ENCODE measurements at places on chromosomes 7 and 10.

GRCh38 chr7:39360038-39360437, 206.2 kb upstream of the YAE1 start:
- DNase-seq: no peak

- no peak for DNase-seq
Measured at GRCh38 chr10:75286901-75287300, 51.1 kb upstream of the COMTD1 start.

- DNase-seq: no peak
Measured at GRCh38 chr7:4068286-4068685, 613.8 kb upstream of the FOXK1 start.

GRCh38 chr10:22649390-22649841, 65.0 kb downstream of the PIP4K2A start:
- no peak for DNase-seq

DNA sequence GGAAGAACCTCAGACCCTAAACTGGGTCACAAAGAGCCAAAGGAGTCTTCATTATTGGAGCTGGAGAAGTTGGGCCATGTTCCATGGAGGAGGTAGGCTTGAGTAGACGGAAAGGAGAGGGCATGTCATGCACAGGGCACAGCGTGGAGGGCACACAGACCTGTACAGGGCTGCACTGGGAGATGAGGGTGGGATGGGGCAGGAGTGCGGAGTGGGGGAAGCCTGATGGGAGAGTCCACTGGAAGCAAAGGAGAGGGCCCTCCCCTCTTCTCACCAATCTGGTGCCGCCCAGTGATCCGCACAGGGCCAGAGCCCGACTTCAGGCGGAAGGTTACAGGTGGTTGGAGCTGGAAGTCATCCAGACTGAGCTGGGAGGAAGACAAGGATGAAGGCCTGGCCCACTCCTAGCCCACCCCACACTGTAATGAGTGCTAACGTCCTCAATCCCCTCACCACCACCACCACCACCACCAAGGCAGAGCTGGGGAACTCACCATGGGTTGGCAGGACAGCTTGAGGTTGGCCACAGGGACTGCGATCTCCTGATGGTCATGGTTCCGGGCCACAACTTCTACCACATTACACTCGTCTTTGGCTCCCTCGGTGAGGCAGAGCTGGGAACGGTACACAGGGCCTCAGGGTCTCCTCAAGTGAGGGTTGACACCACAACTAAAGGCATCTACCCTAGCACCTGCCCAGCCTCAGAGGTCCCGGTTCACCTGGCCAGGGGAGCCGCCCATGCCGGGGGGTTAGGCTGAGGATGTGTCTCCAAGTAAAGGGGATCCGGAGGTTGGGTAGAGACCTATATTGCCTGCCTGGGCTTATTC, 1.0 kb downstream of the NPM3 start:
- no peak for DNase-seq

- no peak for DNase-seq
Measured at GRCh38 chr10:85100495-85100894, 772.1 kb downstream of the CCSER2 start.

DNA sequence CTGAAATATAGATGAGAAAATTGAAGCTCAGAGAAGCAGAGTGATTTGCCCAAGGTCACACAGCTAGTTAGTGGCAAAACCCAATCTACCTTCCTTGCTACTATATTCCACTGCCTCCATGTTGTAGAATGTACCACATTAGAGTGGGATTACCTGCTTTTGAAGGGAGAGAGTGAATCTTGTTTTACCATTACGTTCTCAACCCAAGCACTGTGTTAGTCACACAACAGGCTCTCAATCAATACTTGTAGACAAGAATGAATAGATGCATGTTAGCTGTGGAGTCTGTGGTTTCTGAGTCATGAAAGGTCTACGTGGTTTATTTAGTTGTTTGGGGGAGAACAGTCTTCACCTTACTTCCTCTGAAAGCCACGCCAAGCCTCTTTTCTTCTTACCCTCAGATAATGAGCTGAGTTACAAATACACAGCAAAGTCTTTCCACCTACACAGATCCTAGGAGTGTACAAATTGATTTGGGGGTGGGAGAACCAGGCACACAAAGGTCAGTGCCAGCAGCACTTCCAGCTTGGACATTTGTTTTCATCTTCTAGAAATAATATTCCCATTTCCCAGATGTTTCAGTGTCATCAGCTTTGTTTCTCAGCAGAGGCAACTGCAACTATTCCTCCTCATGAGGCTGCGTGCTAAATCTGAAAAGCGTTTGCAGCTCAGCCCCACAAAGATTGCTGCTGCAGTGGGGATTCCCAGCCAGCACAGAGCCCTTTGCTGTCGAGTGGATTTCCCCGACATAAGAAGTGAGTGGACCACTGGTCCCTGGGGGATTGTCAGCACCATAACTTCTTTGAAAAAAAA, 71.5 kb upstream of the ADO start:
- peak; percentile 34 for DNase-seq

DNA sequence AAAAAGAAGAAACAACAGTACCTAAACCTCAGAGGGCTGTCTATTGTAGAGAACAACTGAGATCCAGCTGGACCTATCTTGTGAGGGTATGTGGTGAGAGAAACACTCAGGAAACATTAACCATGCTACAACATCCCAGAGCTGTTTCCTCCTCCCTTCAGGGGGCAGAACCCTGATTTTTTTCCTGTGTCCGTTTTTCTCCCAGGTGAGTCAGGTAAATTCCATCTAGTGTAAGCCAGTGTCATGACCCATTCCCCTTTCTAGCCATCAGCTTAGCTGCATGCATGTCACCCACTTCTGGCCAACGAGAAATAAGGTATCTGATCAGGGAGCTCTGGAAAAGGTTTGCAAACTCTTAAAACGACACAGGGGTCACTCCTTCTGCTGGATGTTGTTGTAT, 103.8 kb downstream of the DNMBP start:
- no peak for DNase-seq

DNA sequence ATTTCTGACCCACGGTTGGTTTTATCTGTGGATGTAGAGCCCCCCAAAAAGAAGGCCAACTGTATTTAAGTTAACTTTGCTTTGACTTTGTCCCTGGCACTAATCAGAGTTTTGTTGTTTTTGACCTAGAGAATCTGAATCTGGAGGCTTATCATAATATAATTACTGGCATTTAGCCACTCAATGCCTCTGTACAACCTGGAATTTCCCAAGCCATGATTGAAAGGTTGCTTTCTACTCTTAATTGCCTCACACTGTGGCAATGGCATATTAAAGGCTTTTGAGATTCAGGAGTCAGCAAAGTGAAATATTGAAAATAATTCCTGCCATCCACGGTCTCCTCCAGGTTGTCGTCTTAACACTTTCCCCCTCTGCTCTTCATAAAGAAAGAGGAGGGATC, 205.2 kb upstream of the GHITM start:
- no peak for DNase-seq

DNA sequence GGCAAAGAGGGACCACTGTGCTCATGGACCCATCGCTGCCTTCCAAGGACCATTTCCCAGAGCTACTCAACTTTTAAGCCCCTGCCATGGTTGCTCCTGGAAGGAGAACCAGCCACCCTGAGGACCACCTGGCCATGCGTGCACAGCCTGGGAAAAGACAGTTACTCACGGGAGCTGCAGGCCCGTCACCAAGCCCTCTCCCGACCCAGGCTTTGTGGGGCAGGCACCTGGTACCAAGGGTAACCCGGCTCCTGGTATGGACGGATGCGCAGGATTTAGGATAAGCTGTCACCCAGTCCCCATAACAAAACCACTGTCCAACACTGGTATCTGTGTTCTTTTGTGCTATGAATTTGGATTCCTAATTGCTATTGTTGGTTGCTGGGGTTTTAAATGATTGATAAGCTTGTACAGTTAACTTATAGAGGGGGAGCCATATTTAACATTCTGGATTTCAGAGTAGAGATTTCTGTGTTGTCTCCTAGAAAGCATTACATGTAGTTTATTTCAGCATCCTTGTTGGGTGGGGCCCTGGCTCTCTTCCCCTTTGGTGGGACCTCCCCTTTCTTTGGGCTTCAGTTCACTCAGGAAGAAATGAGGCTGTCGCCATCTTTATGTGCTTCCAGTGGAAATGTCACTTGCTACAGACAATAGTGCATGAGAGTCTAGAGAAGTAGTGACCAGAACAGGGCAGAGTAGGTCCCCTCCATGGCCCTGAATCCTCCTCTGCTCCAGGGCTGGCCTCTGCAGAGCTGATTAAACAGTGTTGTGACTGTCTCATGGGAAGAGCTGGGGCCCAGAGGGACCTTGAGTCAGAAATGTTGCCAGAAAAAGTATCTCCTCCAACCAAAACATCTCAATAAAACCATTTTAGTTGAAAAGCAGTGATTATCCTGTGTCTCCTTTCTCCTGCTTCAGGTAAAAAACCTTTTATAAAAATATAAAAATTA, 19.4 kb downstream of the LAT2 start:
- no peak for DNase-seq
